ENCODE measurements at places on chromosomes 4 and X.

GRCh38 chr4:123481717-123482116, 85.1 kb downstream of the SPRY1 start:
- no peak for DNase-seq

- no peak for DNase-seq
Measured at GRCh38 chr4:107098401-107098800, 62.3 kb upstream of the DKK2 start.

- DNase-seq: no peak
Measured at GRCh38 chr4:7282786-7283440, 90.6 kb downstream of the SORCS2 start.

DNA sequence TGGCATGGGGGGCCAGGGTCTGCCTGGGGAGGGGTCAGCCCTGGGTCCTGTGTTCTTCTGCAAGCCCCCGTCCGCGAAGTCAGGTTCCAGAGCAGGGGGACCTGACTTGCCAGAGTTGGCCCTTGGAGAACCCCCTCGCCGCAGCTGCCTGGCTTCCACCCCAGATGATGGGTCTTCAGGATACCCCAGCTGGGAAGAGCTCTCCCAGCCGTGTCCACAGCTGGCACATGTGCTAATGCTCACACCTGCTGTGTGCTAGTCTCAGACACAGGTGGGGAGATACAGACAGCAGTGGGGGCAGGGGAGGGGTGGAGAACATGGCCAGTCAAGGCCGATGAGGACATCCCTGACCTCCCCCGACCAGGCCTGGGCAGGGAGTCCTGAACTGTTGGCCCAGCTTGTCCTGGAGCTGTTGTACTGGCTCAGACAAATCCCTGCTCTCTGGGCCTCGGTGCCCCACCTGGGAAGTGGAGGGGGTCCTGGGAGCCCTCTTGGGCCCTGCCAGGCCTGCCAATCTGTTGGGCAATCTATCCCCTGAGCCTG, 3.5 kb downstream of the ADRA2C start:
- DNase-seq: no peak

DNA sequence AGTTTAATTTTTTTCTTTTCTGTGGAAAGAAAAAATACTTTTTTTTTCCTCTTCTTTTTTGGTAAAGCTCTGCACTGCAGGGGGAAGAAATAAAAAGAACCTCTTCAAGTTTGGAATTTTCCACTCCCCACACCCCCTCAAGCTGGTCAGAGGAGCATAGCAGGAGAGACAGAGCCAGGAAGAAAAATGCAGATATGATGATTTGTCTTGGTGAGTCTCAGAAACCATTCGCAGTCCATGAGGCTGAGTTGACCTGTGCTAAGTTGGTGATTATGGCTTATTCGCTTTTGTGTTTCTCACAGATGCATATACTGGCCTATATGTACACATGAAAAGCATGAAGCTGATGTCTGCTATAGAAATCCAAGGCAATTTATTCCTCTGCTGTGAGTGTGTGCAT, 205.9 kb downstream of the LDB2 start:
- DNase-seq: no peak

- no peak for DNase-seq
Measured at GRCh38 chr4:10673817-10674369, 10.7 kb downstream of the CLNK start.

- peak; percentile 91 for DNase-seq
Measured at GRCh38 chrX:23901060-23901459, 6.7 kb downstream of the APOO start.

DNA sequence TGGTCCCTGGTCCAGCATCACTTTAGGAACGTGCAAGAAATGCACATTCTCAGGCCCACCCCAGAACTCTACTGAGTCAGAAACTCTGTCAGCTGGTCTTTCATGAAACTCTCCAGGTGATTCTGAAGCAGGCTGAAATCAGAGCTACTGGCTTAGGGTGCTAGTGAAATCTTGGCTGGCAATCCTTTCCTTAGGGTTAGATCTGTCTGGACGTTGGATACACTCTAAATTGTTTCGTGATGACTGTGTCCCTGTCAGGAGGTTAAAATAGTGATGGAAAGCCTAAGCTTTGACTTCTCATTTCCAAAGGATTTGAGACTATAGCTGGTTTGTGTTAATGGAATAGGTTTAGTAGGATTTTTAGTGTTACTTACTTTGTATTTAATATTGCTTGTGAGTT, 99.1 kb downstream of the ARHGAP10 start:
- DNase-seq: peak; percentile 82

DNA sequence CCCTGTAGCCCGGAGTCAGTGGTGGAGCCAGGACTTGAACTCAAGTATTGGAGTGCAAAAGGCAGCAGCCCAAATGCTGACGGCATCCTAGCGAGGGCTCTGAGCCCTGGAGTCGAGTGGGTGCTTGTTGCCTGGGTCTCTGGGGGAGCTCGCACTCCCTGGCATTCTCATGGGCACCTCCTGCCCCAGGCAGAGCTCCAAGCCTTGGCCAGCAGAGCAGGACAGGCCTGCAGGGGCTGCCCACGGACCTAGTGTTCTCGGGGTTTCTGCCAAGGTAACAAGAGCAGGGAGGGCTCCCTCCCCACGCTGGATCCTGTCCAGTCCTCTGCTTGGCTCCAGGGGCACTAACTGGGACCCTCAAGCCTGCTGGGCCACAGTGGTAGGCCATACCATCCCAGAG, 17.6 kb upstream of the WFS1 start:
- DNase-seq: no peak

DNA sequence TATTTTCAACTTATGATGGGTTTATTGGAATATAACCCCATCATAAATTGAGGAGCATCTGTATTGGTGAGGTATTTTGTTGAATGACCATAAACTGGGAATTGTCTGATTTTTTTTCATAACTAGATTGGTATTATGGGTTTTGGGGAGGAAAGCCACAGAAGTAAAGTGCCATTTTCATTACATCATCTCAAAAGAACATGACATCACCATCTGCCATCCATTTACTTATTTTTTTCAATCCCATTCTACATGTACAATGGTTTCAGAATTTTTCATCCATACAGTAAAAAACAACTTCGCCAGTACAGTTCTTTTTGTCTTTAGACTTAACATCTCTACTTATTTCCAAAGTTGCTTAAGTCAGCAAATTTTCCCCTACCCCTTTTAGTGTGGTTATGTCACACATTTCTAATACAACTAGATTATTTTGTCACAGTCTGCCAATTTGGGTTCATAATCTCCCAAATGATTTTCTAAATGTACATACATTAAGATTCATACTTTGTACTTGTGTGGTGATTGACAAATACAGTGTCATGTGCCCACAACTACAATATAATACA, 459.4 kb downstream of the IDS start:
- no peak for DNase-seq

- no peak for DNase-seq
Measured at GRCh38 chrX:149456476-149457245, 48.4 kb downstream of the IDS start.

- no peak for DNase-seq
Measured at GRCh38 chr4:55830048-55830447, 10.5 kb downstream of the EXOC1L start.

DNA sequence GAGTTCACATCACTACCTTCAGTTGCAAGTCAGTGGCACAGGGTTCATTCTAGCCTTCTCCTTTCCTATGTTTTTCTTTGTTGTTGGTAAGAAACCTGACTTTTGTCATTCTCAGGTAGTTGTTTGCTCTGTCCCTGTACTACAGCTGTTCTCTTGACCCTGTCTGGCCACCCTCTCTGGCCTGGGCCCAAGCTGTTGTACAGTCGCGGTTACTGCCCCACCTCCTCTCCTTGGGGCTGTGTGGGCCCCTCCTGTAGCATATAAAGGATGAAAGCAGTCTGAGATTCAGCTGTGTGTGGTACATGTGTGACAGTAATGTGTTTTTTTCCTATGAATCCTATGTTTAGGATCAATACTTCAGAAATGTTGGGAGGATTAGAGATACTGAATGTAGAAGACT, 12.5 kb downstream of the MOB1B start:
- no peak for DNase-seq

DNA sequence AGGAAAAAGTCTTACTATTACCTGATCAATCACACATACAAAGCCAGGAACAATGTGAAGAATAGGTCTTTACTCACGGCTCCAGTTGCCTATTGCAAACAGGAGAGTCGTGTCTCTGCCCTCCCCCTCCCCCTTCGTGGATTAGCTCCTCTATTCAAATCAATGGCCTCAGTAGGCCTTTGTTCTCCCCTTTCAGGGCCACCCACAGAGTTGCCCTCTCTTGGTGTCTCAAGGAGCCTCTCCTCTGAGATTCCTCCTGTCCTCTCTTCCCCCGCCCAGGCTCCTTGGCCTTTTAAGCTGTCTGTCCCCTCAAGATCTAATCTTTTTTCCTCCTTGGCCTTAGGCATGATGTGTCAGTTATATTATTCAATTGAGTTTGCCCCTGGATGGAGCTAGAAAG, 107.2 kb upstream of the NALF2 start:
- DNase-seq: no peak

- peak; percentile 70 for DNase-seq
Measured at GRCh38 chrX:23952984-23953907, 45.4 kb downstream of the CXorf58 start.

DNA sequence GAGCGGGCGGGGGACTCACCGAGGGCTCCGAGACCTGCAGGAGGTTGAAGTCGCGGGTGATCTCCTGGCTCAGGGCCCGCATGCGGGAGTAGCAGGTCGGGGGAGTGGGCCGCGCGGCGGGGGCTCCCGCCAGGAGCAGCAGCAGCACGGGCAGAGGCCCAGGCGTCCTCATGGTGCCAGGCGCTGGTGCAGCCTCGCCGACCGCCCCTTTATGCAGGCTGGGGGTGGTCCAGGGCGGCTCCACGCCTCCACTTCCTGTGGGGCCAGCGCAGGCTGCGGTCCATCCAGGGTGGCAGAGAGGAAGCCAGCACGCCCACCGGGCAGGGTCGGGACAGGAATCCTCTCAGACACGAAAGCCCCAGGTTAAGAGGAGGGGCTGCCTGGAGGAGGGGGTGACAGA, at the start of gene CYTL1:
Gene CYTL1, minus strand, starts transcription at position 185 of the 400 bp plus-strand sequence. Its CDS starts 13 bp downstream, at position 172.
- DNase-seq: peak; percentile 73

GRCh38 chrX:67717571-67717970, 173.8 kb downstream of the AR start:
- DNase-seq: no peak

GRCh38 chr4:139651282-139652194, 14.1 kb upstream of the MGST2 start:
- DNase-seq: peak; percentile 86

GRCh38 chr4:97496298-97496873, 646.9 kb downstream of the STPG2 start:
- DNase-seq: no peak

- DNase-seq: peak; percentile 86
Measured at GRCh38 chr4:138945401-138945800, 70.2 kb upstream of the NOCT start.

DNA sequence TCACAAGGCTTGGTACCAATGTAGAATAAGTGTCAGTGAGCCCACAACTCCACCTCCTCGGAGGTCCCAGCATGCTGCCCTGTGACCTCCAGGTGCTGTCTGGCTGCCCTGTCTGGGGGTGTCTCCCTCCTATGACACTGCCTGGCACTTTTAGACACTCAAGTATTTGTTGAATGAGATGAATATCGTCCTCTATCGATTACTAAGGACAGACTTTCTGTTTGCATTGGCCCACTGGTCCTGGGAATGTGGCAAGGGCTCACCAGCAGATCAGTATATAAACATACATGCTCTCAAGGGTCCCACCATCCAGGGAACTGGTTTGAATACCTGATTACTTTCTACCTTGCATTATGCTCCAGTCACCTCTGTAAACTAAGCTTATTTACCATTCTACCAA, 333.0 kb downstream of the NR3C2 start:
- DNase-seq: no peak

Measured in islet precursor cell (in vitro differentiated cells).